Cardiac muscle cell (in vitro differentiated cells and primary cell): ENCODE measurements at places on chromosomes 11 and 22.

GRCh38 chr22:46587061-46587460 is 33.1 kb upstream of the GRAMD4 start:
- peak overlapping the region; percentile 92 for H3K27ac ChIP-seq
- H3K27me3 ChIP-seq: no peaks in the 10 kb centered on the region
- DNase-seq: no peak
- H3K36me3 ChIP-seq: no peaks in the 10 kb centered on the region
- H3K4me1 ChIP-seq: peaks cover 67% of the 10 kb centered on the region
- no peak overlapping the region for H3K4me3 ChIP-seq

DNA sequence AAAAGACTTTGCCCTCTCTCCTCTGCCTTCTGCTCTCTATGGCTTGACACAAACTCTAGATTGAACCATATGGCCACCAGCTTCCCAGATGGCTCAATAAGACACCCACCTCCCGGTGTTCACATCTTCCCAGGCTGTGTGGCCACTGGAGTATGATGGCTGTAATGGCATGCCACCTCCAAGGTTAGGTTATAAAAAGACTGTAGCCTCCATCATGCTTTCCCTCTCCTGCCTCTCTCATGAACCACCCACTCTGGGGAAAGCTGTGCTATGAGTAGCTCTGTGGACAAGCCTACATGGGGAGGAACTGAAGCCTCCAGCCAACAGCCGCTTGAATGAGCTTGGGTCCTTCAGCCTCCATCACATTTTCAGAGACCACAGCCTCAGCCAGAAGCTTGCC is 479.2 kb downstream of the MIAT start:
- no peak overlapping the region for H3K4me3 ChIP-seq
- no peaks in the 10 kb centered on the region for H3K27me3 ChIP-seq
- no peak overlapping the region for H3K27ac ChIP-seq
- peaks cover 20% of the 10 kb centered on the region for H3K4me1 ChIP-seq
- DNase-seq: no peak
- no peaks in the 10 kb centered on the region for H3K36me3 ChIP-seq

DNA sequence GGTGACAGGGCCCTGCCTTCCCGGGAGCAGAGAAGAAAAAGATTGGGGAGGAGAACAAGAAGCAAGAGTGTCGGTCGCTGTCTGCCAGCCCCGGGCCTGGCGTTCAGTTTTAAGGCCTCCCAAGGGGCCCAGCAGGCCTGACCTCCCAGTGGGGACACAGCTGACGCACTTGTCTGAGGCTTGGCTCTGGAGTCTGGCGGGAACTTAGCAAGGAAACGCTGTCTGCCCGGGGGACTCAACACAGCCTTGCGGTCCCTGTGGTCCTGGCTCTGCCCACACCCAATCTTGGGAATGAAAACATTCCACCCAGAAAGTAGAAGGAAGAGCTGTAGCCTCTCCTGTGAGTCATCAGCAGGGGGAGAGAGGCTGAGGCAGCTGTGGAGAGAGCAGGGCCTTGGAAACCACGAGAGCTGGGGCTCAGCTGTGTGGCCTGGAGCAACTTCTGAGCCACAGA is 54.4 kb downstream of the TRAF6 start:
- H3K4me3 ChIP-seq: no peak overlapping the region
- H3K36me3 ChIP-seq: no peaks in the 10 kb centered on the region
- H3K27ac ChIP-seq: no peak overlapping the region
- peaks cover 9% of the 10 kb centered on the region for H3K4me1 ChIP-seq

DNA sequence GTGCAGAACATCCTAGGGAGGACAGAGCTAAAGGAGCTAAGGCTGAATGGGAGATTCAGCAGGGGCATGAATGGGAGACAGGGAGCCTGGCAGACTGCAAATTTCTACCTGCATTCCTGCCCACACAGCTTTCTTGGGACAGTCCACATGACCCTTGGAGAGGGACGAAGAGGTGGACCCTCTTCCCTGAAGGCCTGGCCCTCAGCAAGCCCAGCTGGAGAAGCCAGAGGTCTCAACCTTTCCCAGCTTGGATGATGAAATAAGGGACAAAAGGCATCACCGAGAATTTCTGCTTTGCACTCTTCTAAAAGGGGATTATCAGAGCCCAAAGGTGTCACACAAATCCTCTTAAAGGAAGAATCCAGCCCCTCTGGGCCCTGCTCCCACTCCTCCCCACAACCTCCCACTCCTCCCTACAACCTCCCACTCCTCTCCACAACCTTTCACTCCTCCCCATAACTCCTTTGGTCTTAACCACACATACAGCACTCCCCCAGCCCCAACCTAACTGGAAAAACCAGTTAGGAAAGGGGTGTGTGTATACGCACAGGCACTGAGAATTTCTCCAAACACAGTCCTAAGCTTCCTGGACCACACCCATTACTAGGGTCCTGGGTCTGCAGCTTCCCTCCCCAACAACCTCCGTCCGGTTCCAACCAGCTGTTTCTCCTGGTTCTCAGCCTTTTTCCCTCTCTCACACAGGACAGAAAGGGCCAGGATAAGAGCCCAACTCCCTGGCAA is 38.4 kb downstream of the RPL27A start:
- no peaks in the 10 kb centered on the region for H3K4me1 ChIP-seq
- H3K36me3 ChIP-seq: peaks cover 10% of the 10 kb centered on the region
- H3K27ac ChIP-seq: no peak overlapping the region
- H3K4me3 ChIP-seq: no peak overlapping the region

- H3K27ac ChIP-seq: no peak overlapping the region
- no peak overlapping the region for H3K4me3 ChIP-seq
- no peaks in the 10 kb centered on the region for H3K36me3 ChIP-seq
- no peak for DNase-seq
Observed at GRCh38 chr22:28808716-28809355, 8.5 kb upstream of the XBP1 start.

GRCh38 chr22:40472051-40472450 is 101.7 kb downstream of the SGSM3 start:
- no peaks in the 10 kb centered on the region for H3K36me3 ChIP-seq
- H3K27me3 ChIP-seq: no peaks in the 10 kb centered on the region
- H3K4me1 ChIP-seq: no peaks in the 10 kb centered on the region
- H3K27ac ChIP-seq: no peak overlapping the region
- H3K4me3 ChIP-seq: no peak overlapping the region
